ENCODE measurements at places on chromosomes 3 and 15.

- DNase-seq, result no peak
Measured at GRCh38 chr3:19264424-19264823, 116.1 kb downstream of the KCNH8 start.

GRCh38 chr15:69725957-69726356, 273.3 kb downstream of the RPLP1 start:
- no peak for DNase-seq

DNA sequence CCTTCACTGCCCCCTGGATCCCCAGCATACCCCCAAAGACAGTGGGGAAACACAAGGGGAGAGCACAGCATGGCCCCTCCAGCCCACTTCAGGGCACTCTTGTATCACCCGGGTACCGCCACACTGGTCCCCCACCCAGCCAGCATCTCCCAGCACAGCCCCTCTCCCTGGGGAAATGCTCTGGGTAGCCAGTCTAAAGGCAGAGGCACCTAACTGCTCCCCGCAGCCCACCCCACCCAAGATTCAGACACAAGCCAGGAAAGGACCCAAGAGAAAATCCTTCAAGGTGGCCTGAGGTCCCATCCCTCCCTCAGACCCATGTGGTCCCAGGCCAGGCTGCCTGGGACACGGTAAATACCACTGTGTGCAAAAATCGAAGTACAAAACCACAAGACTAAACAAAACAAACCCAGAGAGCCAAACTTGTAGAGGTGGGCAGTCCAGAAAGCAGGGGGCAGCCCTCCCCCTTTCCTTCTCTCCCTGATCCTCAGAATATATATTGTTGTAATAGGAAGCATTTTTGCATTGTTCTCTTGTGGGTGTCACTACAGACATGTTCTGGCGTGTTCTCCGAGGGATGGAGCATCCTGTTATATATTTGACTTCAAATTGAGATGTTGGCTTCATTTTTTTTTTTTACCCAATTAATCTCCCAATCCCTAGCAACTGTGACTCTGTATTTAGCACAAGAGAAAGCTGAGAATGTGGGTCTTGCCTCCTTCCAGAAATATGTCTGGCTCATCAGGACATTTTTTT, 51.7 kb downstream of the GRIP2 start:
- DNase-seq, result no peak

- DNase-seq, result peak; percentile 47
Measured at GRCh38 chr3:125310623-125311081, 64.5 kb downstream of the ZNF148 start.

DNA sequence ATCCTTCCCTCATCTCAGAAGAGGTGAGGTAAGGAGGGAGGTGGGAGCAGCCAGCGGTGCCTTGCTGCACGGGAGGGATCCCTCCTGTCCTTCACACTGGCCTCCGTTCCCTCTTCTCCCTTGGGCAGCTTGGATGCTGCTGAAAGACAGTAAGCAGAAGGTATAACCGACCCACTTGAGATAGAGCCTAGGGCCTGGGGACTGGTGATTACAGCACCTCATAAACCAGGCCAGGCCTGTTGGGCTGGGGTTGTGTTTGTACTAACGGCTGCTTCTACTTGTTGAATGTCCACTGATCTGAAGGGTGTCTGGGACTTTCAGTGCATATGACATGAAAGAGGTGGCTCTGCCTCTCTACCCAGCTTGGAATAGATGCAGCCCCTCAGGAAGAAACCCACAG, 25.0 kb downstream of the SEMA6D start:
- no peak for DNase-seq

- DNase-seq, result no peak
Measured at GRCh38 chr3:100370756-100371155, 30.1 kb downstream of the TOMM70 start.

- DNase-seq, result no peak
Measured at GRCh38 chr15:58506783-58507668, 75.2 kb downstream of the LIPC start.
